Ovary (tissue), 10 donors: ENCODE measurements at places on chromosomes 13 and 19. TPM values are rescaled to one million over a fixed set of nuclear protein-coding genes. Genes with fewer than 3 reads are reported as not detected.

The ZNF20 gene
- 2.2 TPM for polyA plus RNA-seq

The CEACAM21 gene
- polyA plus RNA-seq = 11.4 TPM

The KLC3 gene
- not detected for polyA plus RNA-seq

The SOX21 gene
- polyA plus RNA-seq = 0.02 TPM

The DYRK1B gene
- 31.0 TPM for polyA plus RNA-seq

- no peak for DNase-seq
These were observed 339.8 kb upstream of the OBI1 start for GRCh38 chr13:78998630-78999315.

- DNase-seq = no peak
These were observed 195.5 kb downstream of the RGCC start for GRCh38 chr13:41652735-41653361.

DNA sequence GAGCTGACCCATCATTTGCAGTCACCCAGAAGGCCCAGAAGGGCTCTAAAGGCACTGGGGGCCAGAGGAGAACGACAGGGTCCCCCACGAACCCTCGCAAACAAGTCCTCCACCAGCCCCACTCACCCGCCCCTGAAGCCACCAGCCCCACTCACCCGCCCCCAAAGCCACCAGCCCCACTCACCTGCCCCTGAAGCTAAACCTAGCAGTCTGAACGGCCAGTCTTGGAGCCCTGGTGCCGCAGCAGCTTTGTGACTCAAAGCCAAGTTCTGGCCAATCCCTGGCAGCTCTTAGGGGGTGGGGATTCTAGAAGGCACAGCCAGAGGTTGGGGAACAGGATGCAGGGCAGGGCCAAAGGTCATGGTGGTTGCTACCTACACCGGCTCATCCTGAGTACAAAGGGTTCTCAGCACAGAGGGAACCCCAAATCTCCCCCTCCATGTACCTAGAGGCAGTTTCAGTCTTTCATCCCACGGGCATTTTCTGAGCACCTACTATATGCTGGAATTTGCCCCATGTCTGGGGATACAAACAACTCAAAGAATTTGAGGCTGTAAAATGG is at the start of gene IQCN:
Gene IQCN, minus strand, starts transcription at position 234 of the 562 bp plus-strand sequence. CDS start 4,974 bp downstream, outside the sequence.
- peak; percentile 67 for DNase-seq
